ENCODE measurements at places on chromosomes 16 and 17. TPM values are rescaled to one million over a fixed set of nuclear protein-coding genes. Genes with fewer than 3 reads are reported as not detected.

PIK3R5 gene
- total RNA-seq: not detected

C17orf113 gene
- total RNA-seq: 0.17 TPM

RNF157 gene
- 1.7 TPM for total RNA-seq

ABI3 gene
- total RNA-seq: not detected

CWC25 gene
- 10.9 TPM for total RNA-seq

LRRC45 gene
- total RNA-seq: 17.0 TPM

MAPT gene
- 0.44 TPM for total RNA-seq

PITPNM3 gene
- 0.44 TPM for total RNA-seq

TPSD1 gene
- total RNA-seq: not detected

RAD51C gene
- total RNA-seq: 24.3 TPM

ALDH3A2 gene
- total RNA-seq: 49.7 TPM

CFAP97D1 gene
- not detected for total RNA-seq

ZNF594 gene
- total RNA-seq: 12.9 TPM

SP2 gene
- total RNA-seq: 1.6 TPM

GP1BA gene
- total RNA-seq: not detected

MARVELD3 gene
- total RNA-seq: not detected

IGFALS gene
- under 0.01 TPM for total RNA-seq

CCDC154 gene
- 0.29 TPM for total RNA-seq

PLLP gene
- not detected for total RNA-seq

SLC5A2 gene
- total RNA-seq: 0.15 TPM

RARA gene
- 8.6 TPM for total RNA-seq

CDRT15L2 gene
- total RNA-seq: not detected

CENPN gene
- total RNA-seq: 68.1 TPM

SNAI3 gene
- not detected for total RNA-seq

FBXO39 gene
- 0.15 TPM for total RNA-seq
